ENCODE measurements at places on chromosomes 3 and 15.
A peak's percentile ranks its signal among the peaks of the same experiment; 100 is the strongest.

GRCh38 chr3:176807938-176808337 lies 389.3 kb downstream of the TBL1XR1 start:
- DNase-seq: no peak

DNA sequence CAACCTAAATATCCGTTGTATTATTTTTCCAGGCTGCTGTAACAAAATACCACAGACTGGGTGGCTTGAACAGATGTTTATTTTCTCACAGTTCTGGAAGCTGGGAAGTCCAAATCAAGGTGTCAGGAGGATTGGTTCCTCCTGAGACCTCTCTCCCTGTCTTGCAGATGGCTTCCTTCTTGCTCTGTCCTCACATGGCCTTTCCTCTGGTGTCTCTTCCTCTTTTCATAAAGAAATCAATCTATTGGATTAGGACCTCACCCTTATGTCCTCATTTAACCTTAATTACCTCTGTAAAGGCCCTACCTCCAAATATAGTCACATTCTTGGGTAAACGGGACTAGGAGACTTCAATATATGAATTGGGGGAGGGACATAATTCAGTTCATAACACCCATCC lies 89.2 kb upstream of the PLCL2 start:
- no peak for DNase-seq

GRCh38 chr3:197368821-197369220 lies 70.4 kb upstream of the DLG1 start:
- DNase-seq: no peak

DNA sequence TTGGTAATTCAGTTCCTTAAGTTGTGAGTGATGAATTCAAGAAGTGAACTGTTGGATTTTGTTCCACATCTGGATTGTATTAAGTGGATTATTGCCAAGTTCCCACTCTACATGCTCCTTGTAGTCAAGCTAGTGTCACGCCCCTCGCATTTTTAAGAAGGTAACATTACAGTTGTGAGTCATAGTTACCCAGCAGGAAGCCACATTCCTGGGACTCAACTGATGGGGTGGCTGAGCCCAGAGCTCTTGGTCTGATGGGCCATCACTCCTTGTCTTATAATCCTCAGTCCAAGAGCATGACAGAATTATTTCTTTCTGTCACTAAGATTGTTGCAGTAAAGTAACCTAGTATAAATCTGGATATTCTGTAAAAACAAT lies 102.7 kb downstream of the PTPRG start:
- no peak for DNase-seq

- no peak for DNase-seq
Measured at GRCh38 chr3:119659606-119660291, 640 bp downstream of the POPDC2 start.

DNA sequence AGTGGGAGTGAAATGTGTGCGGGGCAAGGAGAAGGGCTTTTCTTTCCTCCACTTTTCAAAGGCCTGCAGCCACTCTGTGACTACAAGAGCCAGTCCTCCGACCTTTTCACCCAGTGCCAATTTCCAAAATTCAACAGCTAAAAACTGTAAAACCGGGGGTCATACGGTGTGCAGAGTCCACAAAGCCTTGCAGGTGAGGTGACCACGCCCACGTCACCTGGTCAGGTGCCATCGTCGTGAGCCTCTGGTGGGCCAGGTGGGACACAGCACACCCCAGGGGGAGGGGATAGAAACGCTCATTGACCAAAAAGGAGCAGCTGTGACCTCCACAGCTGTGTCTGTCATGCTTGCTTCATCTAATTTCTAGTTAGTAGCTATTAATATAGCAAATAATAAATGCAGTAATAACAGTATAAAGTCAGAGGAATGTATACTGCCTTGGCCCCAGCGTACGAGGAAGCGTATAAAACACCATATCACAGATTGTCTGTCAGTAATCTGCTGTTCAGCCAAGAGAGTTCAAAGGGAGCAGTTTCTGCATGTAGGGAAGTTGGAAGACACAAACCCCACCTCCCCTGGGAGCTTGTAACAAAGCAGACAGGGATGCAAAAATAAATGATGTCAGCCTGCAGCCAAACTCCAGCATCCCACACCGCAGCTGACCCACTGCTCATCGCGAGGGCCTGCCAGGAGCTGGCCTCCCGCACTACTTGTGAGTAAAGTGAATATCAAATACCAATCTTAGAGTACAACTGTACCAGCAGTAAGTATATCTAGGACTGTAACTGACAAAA lies 86.7 kb downstream of the VGLL4 start:
- peak; percentile 41 for DNase-seq

GRCh38 chr15:58190419-58190818 lies 52.2 kb downstream of the AQP9 start:
- no peak for DNase-seq

DNA sequence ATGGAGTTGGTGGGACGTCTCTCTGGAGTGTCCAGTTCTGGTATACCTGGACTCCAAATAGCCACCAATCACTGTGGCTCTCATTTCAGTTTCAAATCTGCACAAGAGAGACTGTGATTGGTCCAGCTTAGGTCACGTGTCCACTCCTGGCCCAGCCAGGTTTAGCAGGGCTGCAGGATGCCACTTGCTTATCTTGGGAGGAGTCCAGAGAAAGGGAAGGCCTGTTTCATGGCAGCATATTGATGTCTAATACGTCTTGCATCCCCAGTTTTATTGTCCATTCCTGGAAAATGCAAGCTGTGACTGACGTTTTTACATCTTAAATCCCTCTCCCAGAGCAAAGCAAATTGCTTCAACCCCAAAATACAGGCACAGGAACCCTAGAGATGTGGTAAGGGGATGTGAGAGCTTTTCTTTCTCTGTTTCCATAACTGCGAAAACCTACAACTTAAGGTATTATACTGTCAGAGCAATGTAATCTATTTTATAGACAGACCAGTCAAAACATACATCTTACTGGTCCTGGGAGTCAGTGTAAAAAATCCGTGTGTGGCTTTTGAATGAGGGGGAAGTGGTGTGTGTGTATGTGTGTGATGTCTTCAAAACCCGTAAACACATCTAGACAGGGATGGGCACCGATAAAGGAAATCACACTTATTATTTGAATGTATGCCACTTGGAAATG lies 274.4 kb downstream of the TLE3 start:
- DNase-seq: no peak

DNA sequence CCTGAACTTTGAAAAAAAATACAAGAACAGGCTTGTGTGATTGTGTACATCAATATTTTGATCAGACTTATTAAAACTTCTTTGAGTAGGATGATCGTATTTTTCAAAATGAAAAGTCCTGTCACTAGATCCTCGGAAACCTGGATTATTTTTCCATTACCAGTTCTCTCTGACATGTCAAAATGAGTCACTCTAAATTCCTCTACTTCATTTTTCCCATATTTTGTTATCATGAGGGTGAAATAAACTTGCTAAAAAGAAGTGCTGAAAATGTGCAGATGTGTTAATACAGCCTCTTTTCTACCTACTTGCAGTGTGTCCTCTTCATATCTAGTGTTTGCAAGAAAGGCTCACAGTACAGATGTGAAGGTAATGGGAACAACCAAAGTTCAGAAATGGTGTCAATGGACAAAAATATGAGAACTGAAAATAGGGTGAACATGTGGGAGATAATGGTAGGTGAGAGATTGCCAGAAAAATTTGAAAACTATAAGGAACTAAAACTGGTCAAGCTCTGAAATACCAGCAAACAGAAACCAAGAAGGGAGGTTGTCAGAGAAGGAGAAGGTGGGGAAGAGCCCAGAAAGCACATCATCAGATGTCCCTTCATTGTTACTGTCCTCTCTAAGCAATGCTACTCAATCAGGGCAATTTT lies 108.2 kb downstream of the EOMES start:
- no peak for DNase-seq

GRCh38 chr3:196284396-196284795 lies 3.1 kb downstream of the PCYT1A start:
- DNase-seq: no peak

- no peak for DNase-seq
Measured at GRCh38 chr3:31353166-31353565, 179.6 kb upstream of the STT3B start.

GRCh38 chr3:10561162-10561945 lies 56.0 kb upstream of the ATP2B2 start:
- no peak for DNase-seq

DNA sequence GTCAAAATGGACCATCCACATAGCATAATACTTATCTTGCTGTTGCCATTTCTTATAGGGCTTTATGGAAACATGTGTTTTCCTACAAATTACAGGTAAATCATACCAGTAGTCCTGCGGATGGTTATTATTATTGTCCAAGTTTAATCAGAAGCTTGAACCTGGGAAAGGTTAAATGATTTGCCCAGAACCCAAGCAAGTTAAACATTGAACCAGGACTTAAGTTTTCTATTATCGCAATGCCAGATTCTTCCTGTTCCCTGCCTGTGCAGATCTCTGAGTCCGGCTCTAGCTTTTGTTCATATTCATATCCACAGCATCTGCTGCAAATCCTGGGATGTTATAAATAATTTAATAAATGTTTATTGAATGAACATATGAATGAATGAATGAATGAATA lies 12.5 kb downstream of the LPP start:
- DNase-seq: no peak

GRCh38 chr3:42852441-42852840 lies 23.2 kb downstream of the CYP8B1 start:
- DNase-seq: peak; percentile 44

GRCh38 chr3:19030522-19030839 lies 117.8 kb upstream of the KCNH8 start:
- DNase-seq: no peak

DNA sequence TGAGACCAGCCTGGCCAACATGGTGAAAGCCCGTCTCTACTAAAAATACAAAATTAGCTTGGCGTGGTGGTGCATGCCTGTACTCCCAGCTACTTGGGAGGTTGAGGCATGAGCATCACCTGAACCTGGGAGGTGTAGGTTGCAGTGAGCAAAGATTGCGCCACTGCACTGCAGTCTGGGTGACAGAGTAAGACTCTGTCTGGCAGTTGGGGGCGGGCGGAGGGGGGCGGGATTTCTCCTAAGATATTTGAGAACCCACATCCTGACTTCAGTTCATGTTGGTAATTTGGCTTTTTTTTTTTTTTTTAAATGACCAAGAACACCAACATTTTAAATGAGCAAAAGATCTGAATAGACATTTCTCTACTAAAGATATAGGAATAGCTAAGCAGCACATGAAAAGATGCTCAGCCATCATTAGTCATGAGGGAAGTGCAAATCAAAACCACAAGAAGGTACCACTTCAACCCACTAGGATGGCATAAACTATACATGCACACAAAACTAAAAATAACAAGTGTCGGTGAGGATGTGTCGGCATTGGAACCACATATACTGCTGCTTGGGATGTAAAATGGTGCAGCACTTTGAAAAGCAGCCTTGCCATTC lies 75.6 kb upstream of the LMOD3 start:
- no peak for DNase-seq

DNA sequence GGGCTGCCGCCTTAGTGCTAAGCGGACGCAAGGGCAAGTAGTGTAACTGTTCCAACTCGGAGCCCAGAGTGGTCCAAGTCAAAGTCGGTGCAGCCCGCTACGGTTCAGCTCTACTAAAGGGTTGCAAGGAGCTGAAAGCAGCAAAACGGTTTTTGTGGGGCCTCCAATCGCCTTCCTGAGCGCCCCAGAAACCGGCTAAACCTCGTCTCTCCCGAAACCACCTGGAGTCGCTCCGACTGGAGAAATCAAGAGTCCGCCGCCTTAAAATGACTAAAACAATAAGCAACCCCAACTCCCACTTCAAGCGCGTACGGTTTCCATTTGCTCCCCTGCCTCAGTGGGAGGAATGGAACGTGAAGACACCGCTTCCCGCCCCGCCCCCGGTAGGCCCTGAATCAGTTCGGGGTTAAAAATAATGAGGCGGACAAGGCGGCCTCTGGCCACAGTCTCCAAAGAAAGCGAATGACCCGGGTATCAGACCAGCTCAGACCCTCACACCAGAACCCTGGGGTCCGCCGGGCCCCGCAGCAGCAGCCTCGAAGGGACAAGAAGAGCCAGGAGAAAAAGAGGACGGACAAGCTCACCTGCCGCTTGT lies 401 bp downstream of the SEC11A start:
- DNase-seq: peak; percentile 13

- DNase-seq: no peak
Measured at GRCh38 chr3:141269961-141270360, 38.3 kb downstream of the PXYLP1 start.

DNA sequence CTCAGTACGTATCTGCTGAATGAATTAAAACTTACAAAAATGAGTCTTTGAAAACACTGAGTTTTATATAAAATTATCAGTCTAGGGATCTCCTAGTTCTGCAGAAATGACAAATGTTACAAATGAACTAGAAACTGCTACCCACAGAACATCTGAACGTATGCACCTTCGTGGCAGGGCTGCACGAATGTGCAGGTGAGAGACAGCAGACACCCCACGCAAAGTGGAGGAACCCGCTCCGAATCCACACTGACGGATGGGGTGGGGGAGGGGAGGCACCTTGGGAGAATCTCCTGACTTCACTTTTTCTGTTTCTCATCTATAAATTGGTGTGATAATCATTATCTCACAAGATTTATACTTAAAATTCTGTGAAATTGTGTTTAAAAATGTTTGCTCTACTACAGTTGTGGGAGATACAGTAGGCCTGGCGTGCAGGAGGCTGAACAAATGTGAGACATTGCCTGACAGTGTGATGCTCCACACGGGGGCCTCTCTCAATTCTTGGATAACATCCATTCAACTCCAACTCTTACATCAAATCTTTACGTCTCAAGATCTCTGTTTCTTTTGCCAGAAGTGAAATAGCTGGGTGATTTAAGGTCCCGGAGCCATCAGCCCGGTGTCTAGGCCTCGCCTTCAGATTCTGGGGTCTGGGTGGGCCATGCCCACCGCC lies 86.9 kb downstream of the ATP10A start:
- DNase-seq: no peak

DNA sequence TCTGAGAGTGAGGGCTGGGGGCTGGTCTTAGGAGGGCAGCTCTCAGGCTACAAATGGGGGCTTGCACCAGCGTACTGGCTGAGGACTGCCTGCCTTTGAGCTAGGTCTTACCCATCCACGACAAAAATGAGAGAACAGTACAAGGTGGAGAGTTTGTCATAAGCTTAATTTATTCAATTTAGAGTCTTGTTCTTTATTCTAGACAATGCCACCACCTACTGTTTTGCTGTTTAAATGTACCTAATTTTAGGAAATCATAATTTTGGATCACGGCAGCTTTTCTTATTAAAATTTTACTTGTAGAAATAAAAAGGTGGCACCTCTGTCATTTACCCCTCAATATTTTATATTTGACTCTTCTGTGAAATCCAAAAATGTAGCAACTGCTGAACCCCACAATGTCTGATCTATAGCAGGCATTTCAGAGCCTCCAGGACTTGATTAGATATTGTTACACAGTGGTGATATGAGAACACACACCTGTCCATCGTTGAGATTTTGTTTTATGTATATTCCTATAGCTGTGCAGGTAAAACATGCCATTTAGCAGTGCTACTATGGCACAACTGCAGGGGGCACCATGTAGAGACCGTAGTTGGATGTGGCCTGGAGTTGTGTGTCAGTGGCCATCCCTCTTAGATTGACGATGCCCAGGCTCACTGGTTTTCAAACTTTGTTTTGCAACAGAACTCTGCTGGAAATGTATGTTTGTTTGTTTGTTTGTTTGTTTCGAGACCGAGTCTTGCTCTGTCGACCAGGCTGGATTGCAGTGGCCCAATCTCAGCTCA lies 88.6 kb downstream of the SLCO3A1 start:
- no peak for DNase-seq

GRCh38 chr15:68654786-68655560 lies 76.2 kb downstream of the CORO2B start:
- no peak for DNase-seq

- DNase-seq: no peak
Measured at GRCh38 chr15:71651750-71652186, 158.6 kb upstream of the NR2E3 start.

- DNase-seq: no peak
Measured at GRCh38 chr3:119571688-119572087, 7.6 kb upstream of the ADPRH start.
